Kidney epithelial cell (primary cell): ENCODE measurements at places on chromosomes 11 and 22. TPM values are rescaled to one million over a fixed set of nuclear protein-coding genes. Genes with fewer than 3 reads are reported as not detected.

GRCh38 chr22:47376322-47376700, 613.9 kb downstream of the TBC1D22A start:
- DNase-seq, result no peak

- DNase-seq, result no peak
Measured at GRCh38 chr11:28488336-28488735, 380.1 kb downstream of the METTL15 start.

GRCh38 chr11:88398372-88398771, 60.8 kb upstream of the CTSC start:
- DNase-seq, result peak; percentile 31

GRCh38 chr11:125214601-125215565, 50.3 kb downstream of the PKNOX2 start:
- no peak for DNase-seq

GRCh38 chr11:65648997-65649493, 11.1 kb downstream of the SIPA1 start:
- DNase-seq, result no peak

GRCh38 chr22:27329131-27329850, 472.3 kb downstream of the MN1 start:
- no peak for DNase-seq

GRCh38 chr11:71964641-71965040, 34.1 kb upstream of the IL18BP start:
- peak; percentile 47 for DNase-seq

CAPN1 gene
- 397 and 531 TPM in 2 replicates for total RNA-seq

- no peak for DNase-seq
Measured at GRCh38 chr11:122138744-122139594, 23.0 kb upstream of the BLID start.

SFI1 gene
- 13.2 and 18.1 TPM in 2 replicates for total RNA-seq
